ENCODE measurements at places on chromosomes 12 and 14.

DNA sequence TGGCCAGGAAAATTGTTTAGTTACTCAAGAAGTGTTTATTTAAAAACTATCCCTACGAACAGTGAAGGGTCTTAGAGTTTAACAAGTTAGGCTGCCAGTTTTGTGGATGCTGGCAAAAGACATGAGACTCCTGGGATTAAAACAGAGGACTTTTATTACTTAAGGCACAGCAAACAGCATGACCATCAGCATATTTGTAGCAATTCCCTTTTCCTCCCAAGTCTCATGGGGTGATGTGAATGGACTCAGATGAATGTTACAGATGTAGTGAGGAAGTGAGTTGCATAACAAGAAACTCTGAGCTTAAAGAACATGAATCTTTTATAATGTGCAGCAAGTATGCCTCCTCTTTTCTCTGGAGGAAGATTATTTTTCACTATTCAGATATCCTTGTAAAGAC is 695.8 kb downstream of the RPS29 start:
- DNase-seq = no peak

DNA sequence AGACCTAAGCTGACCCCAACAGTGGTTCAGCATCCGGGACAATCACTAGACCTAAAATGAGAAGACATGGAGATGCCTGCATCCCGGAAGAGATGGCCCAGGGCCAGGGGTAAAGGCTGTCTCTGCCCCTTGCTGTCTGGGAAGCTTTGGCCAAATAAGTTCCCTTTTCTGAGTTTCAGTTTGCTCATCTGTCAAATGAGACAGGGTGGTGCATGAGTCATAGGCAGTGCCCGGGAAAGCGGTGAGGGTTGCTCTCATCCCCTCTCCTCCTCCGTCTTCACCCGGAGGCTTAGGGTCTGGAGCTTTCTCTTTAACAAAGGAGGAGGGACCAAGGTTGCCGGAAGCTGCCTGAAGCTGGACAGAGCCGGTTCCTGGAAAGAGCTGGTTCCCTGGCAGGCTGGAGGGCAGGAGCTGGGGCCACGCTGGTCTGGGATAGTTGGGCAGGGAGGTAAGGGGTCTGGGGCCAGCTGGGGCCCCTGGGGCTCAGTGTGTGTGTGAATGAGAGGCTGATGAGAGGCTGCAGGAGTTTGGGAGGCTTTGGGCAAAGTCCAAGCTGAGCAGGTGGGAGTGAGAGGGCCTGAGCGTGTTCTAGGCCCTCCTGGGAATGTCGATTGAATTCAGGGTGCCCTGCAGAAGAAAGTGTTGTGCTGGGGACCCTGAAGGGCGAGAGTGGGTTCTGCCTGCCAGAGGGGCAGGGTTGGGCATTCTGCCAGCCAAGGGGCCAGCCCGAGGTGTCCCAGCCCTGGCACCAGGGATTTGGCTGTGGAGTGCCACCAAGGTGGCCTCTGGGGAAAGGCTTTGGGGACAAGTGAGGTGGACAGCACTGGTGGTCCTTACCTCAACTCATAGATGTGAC is at the start of gene SDSL:
SDSL (plus strand) TSS at position 351 of the 856 bp plus-strand sequence. CDS start 5,603 bp downstream, outside the sequence.
- no peak for DNase-seq

DNA sequence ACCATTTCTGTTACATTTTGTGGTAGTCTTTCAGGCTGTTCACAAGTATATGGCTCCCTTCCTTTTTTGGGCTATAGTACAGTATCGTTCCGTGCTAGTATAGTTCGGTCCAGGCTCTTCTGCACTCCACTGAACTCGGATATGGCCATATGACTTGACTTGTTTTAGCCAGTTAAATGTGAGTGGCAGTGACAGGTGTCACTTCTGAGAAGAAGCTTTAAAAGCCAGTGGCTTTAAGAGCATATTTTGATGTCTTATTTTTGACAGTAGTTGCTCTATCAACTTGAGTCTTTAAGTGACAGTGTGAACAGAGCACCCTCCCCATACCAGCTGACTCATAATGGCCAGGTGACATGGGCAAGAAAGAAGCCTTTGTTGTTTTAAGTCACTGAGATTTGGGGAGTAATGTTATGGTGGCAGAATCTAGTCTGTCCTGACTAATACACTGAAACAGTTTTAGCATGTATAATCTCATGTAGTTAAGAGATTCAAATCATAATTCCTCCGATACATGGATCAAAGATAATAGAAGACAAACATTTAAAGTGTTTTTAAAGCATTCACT is 64.6 kb downstream of the ANO4 start:
- DNase-seq = no peak

- no peak for DNase-seq
Measured at GRCh38 chr12:103791350-103791920, 49.6 kb downstream of the NT5DC3 start.

DNA sequence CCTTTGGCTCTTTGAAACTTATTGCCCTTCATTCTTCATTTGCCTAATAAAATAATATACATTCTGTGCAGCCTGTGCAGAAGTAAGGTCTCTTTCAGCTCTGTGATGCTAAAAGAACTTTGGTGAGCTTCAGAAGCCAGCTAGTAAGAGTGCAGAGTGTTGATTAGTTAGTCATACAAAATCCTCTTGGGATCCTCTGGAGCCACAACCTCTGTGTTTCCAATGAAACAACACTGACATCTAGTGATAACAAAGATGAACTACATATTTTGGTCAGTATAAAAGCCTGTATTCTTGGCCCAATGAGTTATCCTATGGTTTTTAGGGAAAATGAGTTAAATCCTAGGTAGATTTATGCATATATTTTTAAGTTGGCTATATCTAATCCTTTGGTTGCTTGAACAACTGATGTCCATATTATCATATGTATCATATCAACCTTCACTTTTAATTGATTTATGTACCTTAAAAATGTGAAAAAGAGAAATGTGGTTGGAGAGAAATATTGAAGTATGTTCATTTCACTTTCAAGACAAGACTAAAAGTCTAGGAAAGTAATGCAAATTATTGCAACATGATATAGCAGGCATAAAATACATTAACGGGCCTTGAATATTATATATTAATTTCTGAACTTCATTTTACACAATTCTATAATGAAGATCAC is 158.4 kb downstream of the KLHL28 start:
- DNase-seq = peak; percentile 42

- no peak for DNase-seq
Measured at GRCh38 chr14:32339188-32339587, 10.1 kb downstream of the AKAP6 start.

DNA sequence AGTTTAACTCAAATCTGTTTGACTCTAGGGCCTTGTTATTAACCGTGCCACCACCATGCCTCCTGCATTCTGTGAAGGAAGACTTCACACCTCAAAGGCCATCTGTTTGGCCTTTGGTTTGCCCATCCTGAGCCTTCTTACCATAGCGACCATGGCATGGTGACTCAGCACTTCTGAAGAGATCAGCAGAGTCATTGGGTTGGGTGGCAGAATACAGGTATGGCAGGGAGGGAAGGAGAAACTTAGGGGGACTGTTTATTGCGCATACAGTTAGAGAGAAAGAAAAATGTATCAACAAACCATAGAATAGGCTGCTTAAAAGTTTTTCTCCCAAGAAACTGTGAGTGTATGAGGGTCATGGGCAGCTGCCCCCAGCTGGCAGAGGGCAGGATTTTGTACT is 49.2 kb downstream of the DAD1 start:
- DNase-seq = no peak

GRCh38 chr14:56341766-56342493 is 223.7 kb downstream of the PELI2 start:
- no peak for DNase-seq

DNA sequence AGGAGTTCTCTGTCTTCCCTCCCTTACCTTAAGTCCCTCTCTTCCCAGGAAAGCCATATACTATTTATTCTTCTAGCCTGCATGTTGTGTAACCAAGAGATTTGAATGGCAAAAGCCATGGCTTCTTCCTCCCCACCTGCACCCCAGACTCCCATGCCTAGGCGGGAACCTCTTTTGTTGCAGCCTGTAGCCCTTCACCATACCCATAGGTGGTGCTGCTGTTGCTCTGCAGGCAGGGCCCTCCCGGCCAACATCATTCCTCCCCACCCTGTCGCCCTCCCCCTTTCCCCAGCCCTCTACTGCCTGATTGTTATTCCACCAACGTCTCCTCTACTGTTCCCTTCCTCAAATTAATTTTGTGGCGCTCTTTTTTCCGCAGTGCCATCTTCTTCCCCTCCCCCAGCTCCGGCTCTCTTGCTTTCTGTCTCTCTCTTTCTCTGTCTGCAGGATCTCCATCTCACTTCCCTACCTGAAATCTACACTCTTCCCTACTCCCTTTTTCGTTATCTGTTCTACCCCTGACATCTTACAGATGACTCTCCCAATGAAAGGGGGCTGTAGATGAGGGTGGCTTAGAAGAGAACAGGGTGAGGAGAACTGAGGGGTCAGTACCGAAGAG is 13.8 kb downstream of the NGDN start:
- DNase-seq = peak; percentile 27

DNA sequence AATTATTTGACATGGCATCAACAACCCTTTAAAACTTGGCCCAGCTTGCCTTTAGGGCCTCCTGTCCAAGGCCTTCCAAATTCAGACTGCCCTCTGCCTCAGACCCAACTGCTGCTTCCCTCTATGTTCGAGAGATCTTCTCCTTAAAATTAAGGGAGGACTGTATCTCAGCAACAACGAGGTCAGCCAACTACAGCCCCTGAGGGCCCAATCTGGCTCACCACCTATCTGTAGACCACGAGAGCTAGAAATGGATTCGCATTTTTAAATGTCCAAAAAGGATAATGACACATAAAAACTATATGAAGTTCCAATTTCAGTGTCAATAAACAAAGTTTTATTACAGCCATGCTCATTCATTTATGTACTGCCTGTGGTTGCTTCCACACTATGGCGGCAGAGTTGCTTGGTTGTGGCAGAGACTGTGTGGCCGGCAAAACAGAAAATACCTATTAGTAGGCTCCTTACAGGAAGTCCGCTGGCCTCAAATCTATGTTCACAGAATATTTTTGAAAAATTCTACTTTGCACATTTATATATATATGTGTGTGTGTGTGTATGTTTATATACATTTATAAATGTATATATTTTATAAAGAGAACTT is 1026.9 kb downstream of the BCL11B start:
- no peak for DNase-seq

GRCh38 chr12:6428326-6428725 is 16.4 kb upstream of the CD27 start:
- no peak for DNase-seq

DNA sequence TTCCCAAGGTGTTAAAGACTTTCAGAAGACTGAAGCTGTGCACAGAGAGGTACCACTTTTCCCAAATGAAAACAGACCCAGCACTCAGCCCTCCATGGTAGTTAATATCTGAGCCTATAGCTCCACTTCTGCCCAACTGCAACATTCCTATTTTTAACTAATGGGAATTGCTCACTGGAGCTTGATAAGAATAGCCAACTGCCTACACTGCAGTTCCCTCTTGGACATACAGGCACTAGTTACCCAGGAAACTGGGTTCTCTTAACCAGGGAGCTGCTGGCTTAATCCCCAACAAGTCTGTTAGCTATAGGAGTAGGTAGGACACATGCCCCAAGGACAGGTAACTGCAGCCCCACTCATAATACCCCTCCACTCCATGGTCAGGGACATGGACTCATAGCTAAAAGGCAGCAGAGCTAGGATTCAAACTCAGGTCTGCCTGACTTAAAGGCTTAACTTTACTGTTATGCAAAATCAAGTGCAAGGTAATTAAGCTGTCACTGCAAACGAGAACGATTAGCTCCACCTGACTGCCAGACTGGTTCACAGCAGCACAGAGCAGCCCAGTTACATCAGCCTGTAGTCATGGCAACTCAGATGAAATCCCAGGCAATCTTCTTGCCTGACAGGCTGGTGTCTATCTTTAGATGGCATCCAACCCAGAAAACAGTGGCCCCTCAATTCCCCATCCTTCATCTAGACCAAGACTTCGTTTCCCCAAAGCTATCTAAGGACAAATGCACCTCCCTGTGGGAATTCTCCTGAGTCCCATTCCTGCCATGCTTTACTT is 77.1 kb upstream of the ACTN1 start:
- DNase-seq = no peak

- no peak for DNase-seq
Measured at GRCh38 chr14:49505041-49505766, 81.0 kb downstream of the RPS29 start.

GRCh38 chr12:75650595-75651341 is 139.4 kb upstream of the KRR1 start:
- no peak for DNase-seq

DNA sequence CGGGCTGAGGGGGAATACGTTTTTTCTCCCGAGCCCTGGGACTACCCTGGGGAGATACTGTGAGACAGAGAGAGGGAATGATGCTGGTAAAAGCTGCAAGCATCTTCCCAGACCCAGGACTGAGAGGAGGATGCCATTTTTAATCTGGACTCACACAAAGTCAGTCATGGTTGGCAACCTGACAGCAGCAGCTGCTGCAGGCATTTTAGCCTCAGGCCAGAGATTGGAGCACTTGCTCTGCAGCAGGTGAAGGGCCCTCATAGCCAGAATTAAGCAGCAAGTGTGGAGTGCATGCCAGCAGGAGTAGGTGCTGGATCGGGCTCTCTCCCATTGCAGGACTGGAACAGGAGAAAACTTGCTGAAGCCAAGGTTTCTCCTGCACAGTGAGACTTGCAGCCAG is 361.1 kb upstream of the CLEC14A start:
- DNase-seq = no peak

DNA sequence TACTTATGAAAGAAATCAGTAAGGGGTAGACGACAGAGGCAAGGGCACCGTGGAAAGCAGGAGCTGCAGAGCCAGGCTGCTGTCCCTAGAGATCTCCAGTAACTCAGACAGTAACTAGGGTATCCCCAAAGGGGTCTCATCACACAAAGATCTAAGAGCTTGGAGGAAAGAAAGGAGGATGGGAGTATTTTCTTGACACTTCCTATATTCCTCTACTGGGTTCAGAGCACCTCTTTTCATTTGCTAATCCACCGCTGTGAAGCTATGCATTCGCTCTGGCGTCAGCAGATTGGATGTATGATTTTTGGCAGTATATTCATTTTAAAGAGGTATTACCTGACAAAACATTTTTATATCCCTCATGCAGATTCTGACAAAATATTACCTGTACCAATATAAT is 12.6 kb downstream of the USP44 start:
- no peak for DNase-seq

DNA sequence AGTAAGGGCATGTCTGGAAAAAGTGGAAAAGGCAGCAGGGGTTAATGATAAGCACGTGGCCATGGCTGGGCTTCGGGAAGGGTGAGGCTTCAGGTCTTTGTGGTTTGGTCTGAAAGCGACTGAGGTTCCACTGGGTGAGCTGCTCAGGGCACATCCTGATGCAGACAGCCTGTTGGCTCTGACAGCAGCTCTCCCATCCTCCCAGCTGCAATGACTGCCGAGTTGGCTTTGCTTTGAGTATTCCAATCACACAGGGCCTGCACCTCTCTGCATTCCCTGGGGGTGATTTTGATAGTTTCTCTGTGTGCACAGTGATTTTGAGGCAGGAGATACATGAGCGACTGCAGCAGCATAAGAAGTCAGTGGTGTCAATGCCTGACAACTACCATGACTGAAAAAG is 390.7 kb downstream of the APAF1 start:
- DNase-seq = no peak

DNA sequence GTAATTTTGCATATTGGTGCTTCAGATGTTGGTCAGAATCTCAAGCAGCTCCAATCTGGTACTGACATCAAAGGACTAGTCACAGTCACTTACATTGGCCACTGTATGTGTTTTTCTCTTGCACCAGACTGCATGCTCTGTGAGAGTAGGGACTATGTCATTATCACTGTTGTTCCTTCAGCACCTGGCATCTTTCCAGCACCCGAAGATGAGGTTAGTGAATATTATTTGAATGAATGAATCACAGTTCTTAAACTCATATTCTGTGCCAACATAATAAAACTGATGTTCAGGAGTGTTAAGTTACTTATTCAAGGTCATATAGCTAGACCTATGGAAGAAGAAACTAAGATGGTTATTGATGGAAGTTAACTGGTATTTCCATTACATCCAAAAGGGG is 204.5 kb upstream of the TBX3 start:
- DNase-seq = no peak
